ENCODE measurements at places on chromosomes 1 and 21.

DNA sequence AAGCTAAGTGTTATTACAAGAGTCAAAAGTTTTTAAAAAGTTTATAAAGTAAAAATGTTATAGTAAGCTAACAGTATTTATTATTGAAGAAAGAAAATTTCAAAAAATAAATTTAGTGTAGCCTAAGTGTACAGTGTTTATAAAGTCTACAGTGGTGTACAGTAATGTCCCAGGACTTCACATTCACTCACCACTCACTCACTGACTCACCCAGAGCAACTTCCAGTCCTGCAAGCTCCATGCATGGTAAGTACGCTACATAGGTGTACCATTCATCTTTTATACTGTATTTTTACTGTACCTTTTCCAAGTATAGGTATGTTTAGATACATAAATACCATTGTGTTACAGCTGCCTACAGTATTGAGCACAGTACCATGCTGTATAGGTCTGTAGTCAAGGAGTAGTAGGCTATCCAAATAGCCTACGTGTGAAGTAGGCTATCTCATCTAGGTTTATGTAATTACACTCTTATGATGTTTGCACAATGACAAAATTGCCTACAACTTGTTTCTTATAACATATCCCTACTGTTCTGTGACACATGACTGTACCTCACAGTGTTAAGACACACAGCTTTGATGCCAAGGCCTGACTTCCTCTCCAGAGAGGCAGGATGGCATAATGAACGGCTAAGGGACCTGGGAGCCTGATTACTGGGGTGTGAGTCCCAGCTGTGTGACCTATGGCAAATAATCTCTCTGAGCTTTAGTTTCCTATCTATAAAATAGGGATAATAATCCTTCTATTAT lies 12.7 kb downstream of the DHCR24 start:
- DNase-seq: no peak

GRCh38 chr21:25402134-25402961 lies 204.9 kb downstream of the MRPL39 start:
- no peak for DNase-seq

GRCh38 chr1:32724678-32725614 lies 22.4 kb upstream of the SYNC start:
- no peak for DNase-seq

GRCh38 chr1:219566951-219567947 lies 45.7 kb downstream of the ZC3H11B start:
- DNase-seq: no peak

DNA sequence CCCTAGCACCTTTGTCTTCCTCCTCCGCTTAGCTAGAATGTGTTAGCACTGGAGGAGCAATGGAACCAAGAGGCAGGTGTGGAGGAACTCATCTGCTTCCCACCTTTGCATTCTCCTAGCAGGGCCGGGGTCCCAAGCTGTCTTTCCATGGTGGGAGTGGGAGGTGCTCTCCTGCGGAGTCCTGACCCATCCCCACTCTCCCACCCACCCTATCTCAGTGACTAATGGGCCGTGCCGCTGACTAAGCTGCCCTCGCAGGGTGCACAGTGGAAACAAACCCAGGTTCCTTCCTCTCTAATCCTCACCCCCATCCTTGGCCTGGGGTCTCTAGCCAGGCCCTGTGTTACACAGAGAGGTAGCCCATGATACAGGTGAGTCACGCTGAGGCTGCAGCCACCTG lies 177.5 kb downstream of the HIVEP3 start:
- DNase-seq: no peak

- no peak for DNase-seq
Observed at GRCh38 chr1:27864264-27864895, 8.0 kb upstream of the THEMIS2 start.

DNA sequence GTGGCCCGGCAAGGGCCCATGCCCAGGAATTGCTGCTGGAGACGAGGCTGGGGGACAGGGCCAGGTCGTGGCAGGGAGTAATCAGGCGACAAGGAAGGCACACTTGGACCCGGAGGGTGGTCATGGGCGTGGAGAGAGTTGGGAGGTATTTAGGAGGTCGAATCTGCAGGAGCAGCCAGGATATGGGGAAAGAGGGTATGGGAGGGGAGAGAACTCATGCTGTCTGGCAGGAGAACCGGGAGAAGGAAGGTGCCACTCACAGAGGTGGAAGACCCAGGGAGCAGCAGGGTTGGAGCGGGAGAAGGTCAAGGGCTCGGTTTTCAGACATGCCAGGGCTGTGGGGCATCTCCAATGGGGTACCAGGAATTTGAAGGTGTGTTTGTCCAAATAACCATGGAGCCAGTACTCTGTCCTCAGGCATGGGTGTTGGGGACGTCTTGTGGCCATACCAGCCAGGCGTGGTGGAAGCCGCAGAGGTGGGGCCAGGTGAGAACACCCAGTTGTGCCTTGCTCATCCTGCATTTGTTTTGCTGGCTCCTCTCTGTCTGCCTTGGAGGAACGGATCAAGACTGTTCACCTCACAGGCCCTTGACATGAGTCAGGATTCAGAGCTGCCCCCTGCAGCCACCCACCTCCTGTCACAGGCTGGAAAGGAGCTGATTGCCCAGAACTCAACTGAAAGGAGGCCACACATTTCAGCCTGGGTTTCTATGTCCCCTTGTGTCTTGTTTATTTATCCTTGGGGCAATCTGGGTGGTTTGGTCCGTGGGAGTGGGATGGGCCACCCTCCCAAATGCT lies 111.6 kb downstream of the SPSB1 start:
- no peak for DNase-seq

GRCh38 chr1:26784023-26784871 lies 3.5 kb upstream of the PIGV start:
- DNase-seq: no peak

DNA sequence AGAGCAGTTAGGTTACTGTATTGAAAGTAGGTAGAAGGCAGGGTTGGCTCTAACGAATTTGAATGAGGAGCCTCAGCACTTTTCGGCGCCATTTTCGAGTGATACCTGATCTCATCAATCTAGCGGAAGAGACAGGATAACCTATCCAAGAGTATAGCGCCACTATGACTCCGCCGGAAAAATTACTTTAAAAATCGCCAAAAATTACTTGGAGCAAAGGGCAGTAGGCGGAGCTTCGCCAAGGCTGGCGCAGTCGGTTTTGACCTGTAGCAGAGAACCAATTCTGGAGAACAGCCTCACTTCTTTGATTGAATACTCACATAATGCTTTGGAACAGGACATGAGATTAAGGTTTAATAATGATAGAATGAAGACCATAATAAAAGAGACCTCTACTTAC lies 25.6 kb downstream of the EFCAB7 start:
- DNase-seq: no peak

- no peak for DNase-seq
Observed at GRCh38 chr1:205832326-205832751, 17.6 kb downstream of the PM20D1 start.

DNA sequence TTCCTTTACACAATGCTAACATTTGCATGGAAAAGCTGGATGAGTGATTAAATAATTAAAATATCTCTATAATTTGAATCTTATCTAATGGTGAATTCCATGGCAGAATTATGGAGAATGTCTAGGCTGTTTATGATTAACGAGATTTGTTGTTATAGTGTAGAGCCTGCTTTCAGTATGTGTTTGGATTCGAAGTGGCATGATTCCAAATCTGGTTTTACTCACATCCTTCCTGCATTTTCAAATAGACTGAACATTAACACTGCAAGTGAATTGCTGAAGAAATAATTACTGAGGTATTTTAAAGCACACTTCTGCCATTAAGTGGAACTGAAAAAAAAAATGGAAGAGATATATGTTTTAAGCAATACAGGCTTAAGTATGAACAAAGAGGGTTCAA lies 5.1 kb upstream of the NEK7 start:
- no peak for DNase-seq

DNA sequence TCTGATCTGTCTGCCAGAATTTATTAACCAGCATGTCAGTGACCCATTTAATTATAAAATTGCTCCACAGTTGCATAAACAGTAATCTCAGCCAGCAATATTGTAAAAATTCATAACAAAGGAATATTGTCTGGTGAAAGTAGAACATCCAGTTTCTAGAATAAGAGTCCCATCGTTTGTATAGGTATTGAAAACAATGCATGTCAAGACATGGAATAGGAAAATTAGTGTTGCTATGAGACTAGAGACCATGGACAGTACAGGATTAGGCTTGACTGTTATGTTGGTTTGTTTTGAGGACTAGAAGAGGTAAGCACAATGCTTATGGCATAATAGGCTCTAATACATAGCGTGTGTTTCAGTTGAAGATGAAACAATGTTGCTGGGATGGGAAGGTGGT lies 37.1 kb downstream of the ATF6 start:
- DNase-seq: no peak

DNA sequence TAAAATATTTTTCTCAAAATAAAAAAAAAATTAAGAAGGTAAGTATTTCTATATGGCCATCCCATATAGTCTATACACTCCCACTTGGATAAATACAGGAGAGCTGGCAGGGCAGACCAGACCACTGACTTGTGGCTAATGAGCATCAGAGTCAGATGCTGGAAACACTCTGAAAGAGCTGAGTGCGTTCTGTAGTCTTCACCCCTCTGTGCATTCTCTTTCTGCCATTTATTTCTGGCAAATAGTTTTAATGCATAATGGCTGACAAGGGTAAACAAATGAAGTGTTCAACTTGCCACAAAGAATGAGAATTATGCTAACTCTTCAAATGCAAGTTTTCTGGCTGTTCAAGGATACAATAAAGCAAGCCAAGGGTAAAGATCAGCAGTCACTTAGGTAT lies 191.7 kb downstream of the TTLL7 start:
- no peak for DNase-seq

DNA sequence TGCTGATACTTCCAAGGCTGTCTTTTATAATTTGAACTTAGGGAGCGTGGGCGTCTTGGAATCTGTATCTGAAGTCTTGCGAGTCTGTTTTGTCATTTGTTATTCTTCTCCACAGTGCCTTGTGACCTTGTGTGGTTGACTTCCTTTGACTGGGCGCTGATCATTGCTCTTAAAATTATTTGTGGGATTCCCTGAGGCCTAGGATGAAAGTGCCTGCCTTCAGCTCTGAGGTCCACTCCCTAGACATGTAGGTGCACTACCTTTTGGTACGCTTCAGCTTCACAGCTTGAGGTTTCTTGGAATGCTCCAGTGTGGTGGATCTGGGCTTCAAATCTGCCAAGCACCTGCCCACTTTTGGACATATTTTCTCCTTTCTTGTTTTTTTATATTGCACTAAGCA lies 50.2 kb upstream of the IGSF5 start:
- no peak for DNase-seq

DNA sequence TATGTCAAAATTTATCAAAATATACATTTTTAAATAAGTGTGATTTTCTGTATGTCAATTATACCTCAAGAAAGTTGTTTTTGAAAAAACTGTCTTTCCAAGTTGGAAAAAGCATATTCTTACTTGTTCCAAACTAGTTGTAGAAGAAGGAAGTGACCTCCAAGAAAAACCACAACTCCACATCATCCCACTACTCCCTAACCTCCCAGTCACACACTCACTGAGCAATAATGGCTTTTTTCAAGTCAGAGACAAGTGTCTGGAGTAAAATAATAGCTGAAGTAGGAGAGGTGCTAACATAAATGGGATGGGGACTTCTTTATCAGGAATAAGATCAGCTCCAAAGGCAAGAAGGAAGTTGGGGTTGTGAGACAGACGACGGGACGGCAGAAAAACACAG lies 13.4 kb downstream of the EPRS1 start:
- DNase-seq: no peak

- DNase-seq: peak; percentile 41
Observed at GRCh38 chr1:54287176-54287650, 87.2 kb downstream of the MRPL37 start.

- no peak for DNase-seq
Observed at GRCh38 chr1:22594396-22594795, 31.1 kb downstream of the EPHA8 start.

- no peak for DNase-seq
Observed at GRCh38 chr1:88394958-88395357, 289.1 kb upstream of the PKN2 start.

DNA sequence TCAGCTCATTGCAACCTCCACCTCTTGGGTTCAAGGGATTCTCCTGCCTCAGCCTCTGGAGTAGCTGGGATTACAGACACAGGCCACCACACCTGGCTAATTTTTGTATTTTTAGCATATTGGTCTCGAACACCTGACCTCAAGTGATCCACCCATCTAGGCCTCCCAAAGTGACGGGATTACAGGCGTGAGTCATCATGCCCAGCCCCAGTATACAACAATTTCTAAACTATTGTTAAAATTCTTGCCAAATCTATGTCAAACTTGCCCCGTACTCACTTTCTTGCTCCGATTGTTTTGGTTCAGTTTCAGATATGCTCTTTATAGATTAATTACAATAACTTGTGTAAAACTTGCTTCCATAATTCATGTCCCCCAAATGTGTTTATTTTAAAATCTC lies 4.1 kb downstream of the RGS18 start:
- DNase-seq: no peak

GRCh38 chr1:109298666-109299557 lies 7.9 kb downstream of the MYBPHL start:
- no peak for DNase-seq

GRCh38 chr1:95040032-95040525 lies 32.7 kb downstream of the ALG14 start:
- DNase-seq: no peak

GRCh38 chr1:246492611-246493245 lies 14.4 kb downstream of the SMYD3 start:
- DNase-seq: peak; percentile 74

- DNase-seq: no peak
Observed at GRCh38 chr1:23132033-23132432, 36.6 kb downstream of the LUZP1 start.

GRCh38 chr1:200965111-200965805 lies 58.3 kb downstream of the KIF21B start:
- DNase-seq: no peak

GRCh38 chr1:39452081-39452480 lies 39.4 kb upstream of the BMP8A start:
- no peak for DNase-seq

- DNase-seq: no peak
Observed at GRCh38 chr21:45894450-45894825, 87.1 kb upstream of the COL6A1 start.

GRCh38 chr1:116370181-116370580 lies 2.9 kb upstream of the ATP1A1 start:
- no peak for DNase-seq

GRCh38 chr1:165912638-165913037 lies 85.2 kb downstream of the UCK2 start:
- no peak for DNase-seq

- DNase-seq: no peak
Observed at GRCh38 chr1:149936170-149936991, at the start of gene MTMR11. Gene MTMR11, minus strand, starts transcription at chr1:149936879. Its CDS starts 232 bp downstream, at chr1:149936647.

- no peak for DNase-seq
Observed at GRCh38 chr1:147630447-147630846, 39.9 kb downstream of the ACP6 start.

Data from NCI-H1694 (cell line).